Activated CD8-positive, alpha-beta memory T cell treated with anti-CD3 and anti-CD28 coated beads for 1 hour (primary cell): ENCODE measurements at places on chromosomes 13 and 19.
A peak's percentile ranks its signal among the peaks of the same experiment; 100 is the strongest.

- no peak for DNase-seq
Measured at GRCh38 chr19:32363175-32363574, 17.8 kb downstream of the ZNF507 start.

- DNase-seq, result no peak
Measured at GRCh38 chr19:3442487-3443071, 37.7 kb downstream of the SMIM24 start.

DNA sequence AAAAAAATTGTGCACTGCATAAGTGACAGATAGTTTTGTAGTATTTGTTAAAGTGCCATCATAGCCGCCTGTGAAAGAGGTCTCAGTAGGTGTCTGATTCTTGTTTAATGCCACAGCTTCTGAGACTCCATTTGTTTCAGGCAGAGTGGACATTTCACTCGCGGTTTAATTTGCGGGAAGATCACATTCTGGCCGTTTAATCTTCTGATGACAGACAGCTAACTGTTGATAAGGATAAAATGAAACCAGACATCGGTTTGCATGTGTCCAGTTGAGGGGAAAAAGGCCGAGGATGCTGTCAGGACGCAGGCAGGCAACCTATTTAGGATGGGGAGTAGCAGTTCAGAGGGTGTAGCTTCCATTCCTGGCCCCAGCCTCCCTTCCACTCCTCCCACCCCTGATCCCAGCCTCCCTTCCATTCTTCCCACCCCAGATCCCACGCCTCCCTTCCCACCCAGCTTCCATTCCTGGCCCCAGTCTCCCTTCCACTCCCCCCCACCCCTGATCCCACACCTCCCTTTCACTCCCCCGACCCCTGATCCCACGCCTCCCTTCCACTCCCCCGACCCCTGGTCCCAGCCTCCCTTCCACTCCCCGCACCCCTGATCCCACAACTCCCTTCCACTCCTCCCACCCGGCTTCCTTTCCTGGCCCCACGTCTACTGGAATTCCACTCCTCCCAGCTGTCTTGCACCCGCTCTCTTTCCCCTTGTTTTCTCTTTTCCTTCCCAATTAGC, 23.8 kb downstream of the ATP11A start:
- DNase-seq, result no peak

GRCh38 chr13:25375727-25376358, 4.1 kb downstream of the ATP8A2 start:
- no peak for DNase-seq

GRCh38 chr13:46404733-46405100, 17.7 kb upstream of the RUBCNL start:
- no peak for DNase-seq

DNA sequence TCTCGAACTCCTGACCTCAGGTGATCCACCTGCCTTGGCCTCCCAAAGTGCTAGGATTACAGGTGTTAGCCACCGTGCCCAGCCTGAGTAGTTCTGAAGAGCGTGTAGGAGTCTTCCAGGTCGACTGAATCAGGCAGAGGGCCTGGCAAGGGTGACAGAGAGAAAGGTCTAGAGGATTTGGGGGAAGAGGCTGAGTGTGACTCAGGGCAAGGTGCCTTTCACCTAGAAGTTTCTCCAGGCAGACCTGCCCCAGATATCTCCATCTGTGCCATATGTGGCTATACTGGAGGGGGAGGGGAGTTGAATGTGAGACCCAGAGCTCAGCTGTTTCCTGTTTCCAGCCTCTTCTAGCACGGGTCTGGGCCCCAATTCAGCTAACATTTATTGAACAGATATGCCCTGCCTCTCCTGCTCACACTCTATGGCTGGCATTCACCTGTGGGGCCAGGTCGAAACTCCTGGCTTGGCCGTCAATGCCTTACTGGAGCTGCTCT, 1.3 kb downstream of the CCDC159 start:
- DNase-seq, result no peak

DNA sequence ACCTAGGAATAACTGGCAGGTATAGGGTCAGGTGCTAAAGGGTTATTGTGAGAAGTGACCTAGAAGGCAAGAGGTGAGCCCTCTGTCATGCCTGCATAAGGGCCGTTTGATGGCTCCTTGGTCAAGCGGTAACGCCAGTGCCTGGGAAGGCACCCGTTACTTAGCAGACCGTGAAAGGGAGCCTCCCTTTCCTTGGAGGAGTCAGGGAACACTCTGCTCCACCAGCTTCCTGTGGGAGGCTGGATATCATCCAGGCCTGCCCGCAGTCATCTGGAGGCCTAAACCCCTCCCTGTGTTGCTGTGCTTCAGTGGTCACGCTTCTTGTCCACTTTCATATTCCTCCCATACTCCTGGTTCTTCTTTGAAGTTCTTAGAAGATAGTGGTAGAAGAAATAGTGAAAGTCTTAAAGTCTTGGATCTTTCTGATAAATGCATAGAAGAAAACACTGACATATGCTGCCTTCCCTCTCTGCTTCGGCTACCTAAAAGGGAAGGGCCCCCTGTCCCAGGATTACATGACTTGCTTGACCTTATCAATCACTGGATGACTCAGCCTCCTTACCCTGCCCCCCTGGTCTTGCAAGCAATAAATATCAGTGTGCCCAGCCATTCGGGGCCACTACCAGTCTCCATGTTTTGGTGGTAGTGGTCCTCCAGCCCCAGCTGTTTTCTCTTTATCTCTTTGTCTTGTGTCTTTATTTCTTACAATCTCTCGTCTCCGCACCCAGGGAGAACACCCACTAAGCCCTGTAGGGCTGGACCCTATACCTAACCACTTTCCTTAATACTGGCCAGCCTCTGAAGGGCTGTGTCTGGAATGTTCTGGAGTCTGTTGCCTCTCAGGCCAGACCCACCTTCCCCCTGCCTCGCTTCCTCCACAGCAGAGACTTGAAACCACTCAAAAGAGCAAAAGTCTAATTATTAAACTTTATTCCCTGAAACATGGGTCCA, 16.1 kb upstream of the ABCC4 start:
- DNase-seq, result no peak

- DNase-seq, result peak; percentile 80
Measured at GRCh38 chr19:1269478-1270212, 513 bp downstream of the CIRBP start.

DNA sequence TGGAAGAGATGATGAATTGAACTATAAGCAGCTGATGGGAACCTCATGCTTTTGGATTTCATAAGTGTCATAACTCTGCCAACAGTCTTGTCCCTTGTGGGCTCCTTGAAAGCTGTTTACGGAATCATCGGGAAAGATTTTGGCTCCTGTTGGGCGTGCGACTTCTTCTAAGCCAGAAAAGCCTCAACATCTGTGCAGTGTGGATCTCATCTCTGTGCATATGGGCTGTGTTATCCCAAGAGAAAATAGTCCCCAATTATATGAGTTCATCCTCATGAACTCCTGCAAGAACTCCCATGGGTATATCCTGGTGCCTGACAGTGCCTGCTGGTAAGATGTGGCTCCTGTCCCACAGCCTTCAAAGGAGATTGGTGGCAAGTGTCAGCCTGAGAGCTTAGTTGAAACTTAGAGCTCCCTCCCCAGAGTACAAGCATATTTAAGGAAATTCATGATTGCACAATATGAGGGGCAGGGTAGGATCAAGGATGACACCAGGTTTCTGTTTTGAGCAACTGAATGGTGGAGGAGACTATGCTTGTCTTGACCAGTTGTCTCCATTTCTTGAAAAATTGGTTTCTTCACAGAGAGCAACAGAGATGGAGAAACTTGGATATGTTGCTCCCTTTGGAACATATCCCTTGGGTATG, 243.5 kb downstream of the ITGBL1 start:
- no peak for DNase-seq

DNA sequence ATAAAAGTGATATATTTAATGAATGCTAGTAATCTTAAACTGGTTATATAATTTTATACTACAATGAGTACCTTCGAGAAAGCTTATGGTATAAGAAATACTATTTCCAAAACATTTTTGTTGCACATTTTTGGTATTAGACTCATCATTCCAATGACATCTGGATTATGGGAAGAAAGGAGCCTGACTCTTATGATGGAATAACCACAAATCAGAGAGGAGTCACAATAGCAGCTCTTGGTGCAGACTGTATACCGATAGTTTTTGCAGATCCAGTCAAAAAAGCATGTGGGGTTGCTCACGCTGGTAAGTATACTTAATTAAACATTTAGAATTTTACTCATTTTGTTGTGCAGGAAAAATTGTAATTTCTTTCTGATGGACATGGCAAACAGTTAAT, 3.9 kb downstream of the LACC1 start:
- no peak for DNase-seq
